ENCODE measurements at places on chromosomes 13 and 19. TPM values are rescaled to one million over a fixed set of nuclear protein-coding genes. Genes with fewer than 3 reads are reported as not detected.

- H3K36me3 ChIP-seq: no peaks in the 10 kb centered on the region
- H3K4me1 ChIP-seq: no peaks in the 10 kb centered on the region
- no peak overlapping the region for H3K4me3 ChIP-seq
- no peak for DNase-seq
These were observed 1561.0 kb upstream of the MIR17HG start for GRCh38 chr13:89786531-89786930.

GRCh38 chr19:34503531-34504272 is 22.1 kb downstream of the WTIP start:
- no peaks in the 10 kb centered on the region for H3K4me1 ChIP-seq
- H3K27ac ChIP-seq: peak overlapping the region; percentile 47
- no peaks in the 10 kb centered on the region for H3K36me3 ChIP-seq
- no peak overlapping the region for H3K4me3 ChIP-seq
- no peaks in the 10 kb centered on the region for H3K27me3 ChIP-seq

DNA sequence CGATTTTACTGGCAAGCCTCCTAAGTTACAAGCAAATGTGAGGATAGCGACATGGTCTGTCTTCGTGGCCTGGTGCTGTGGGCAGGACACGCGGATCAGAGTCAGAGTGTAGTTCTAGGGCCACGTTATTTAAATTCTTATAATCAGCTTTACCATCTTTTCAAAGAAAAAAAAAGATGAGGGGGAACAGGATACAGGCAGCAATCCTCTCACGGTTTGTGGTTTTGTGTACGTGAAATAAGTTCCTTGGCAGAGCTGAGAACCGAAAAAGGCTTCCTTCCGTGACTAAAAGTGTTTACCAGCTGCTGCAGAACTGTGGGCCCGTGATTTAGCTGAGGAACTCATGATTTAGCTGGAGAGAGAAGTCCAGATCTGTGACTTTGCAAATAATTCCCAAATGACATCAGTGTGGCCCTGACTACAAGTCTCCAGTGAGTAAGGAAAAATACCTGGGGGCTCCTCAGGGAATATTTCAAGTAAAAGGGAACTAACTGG is 27.2 kb downstream of the RCBTB2 start:
- no peaks in the 10 kb centered on the region for H3K27me3 ChIP-seq
- no peaks in the 10 kb centered on the region for H3K36me3 ChIP-seq
- no peak overlapping the region for H3K4me3 ChIP-seq
- no peaks in the 10 kb centered on the region for H3K4me1 ChIP-seq

DNA sequence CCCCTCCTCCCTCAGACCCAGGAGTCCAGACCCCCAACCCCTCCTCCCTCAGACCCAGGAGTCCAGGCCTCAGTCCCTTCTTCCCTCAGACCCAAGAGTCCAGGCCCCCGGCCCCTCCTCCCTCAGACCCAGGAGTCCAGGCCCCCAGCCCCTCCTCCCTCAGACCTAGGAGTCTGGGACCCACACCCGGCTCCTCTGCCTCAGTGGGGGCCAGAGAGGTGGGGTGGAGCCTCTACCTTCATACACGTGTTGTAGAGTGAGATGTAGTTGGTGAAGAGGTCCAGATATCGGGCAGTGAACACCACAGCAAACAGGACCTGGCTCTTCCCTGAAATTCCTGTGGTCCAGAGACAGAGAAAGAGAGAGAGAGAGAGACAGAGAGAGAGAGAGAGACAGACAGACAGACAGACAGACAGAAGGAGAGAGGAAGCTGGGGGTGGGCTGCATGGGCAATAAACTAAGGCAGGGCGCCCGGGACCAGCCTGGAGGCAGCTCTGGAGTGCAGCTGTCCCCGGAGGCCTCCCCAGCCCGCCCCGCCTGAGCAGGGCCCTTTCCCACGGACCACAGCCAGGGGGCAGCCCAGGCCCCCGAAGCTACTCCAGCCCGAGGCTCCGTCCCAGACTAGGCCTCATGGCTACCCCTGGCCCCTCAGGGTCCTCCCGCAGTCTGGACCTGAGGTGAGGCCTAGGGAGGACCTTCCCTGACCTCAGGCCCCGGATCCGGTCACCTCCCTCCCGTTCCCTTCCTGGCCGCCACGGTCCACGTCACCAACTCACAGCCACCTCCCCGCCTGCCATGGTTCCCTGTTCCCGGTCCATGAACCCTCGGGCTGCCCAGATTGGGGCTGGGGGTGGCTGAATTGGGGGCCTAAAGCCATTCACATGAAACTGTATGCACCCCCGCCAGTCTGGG is 907 bp downstream of the KDELR1 start:
- peak overlapping the region; percentile 80 for H3K4me3 ChIP-seq
- H3K36me3 ChIP-seq: peaks cover 43% of the 10 kb centered on the region
- peak; percentile 40 for DNase-seq
- H3K27me3 ChIP-seq: no peaks in the 10 kb centered on the region
- peaks cover 45% of the 10 kb centered on the region for H3K4me1 ChIP-seq

DNA sequence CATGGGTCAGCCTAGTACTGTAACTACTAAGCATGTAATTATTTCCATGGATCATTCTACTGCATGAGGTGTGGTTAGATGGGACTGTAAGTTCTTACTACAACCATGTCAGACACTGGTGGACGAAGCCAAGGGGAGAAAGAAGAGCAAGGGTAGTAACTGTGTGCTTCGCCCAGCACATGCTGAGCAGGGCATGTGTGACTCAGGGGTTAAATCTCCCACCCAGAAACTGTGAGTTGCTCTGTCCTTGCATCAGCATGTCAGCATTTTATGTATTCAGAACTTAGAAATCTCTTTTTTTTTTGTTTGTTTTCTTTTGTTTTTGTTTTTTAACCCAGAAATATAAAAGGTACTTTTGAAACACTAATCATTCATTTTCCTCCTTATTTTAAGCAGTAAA is 436.6 kb upstream of the KLF12 start:
- no peak for DNase-seq
- H3K36me3 ChIP-seq: no peaks in the 10 kb centered on the region
- H3K27me3 ChIP-seq: no peaks in the 10 kb centered on the region

STAP2 gene
- total RNA-seq: 3.1 TPM

CAMSAP3 gene
- total RNA-seq: not detected

PNMA8C gene
- not detected for total RNA-seq

ZIC5 gene
- not detected for total RNA-seq
